CD4-positive, alpha-beta T cell treated with Interleukin-1 beta for 1 hour (primary cell): ENCODE measurements at places on chromosomes 4 and X.

DNA sequence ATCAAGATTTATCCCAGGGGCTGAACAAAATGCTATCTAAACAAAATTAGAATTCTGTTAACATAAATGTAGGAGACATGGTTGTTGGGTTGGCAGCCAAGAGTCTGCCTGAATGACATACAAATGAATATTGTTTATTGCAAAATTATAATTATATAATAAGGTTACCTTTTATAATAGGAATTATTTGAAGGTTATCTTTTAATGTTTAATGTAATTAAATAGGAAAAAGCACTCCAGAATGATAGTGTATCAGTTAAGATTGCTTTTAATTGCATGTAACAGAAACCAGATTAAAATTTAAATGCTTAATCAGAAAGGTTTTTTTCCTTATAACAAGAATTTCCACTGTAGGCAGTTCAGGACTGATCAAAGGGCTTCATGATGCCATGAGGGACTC lies 42.0 kb upstream of the STPG2 start:
- no peak for DNase-seq

DNA sequence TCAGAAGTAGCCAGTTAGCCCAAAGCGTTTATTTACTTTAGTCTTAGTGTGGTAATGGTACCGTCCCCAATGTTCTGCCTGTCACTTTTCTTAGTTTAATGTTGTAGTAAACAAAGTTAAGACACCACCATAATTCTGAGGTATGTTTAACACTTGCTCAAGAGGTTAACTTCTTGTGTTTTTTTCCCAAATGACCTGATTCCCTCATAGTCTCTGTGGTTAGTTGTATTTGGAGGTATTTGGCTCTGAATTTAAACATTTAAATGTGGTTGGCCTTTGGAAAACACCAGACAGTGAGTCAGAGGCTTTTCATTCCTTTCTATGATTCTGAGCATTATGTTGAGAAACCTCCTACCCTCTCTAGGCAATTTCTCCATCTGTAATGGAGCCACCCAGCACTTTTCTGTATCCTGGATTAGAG lies 47.9 kb downstream of the CXCL1 start:
- DNase-seq = no peak

DNA sequence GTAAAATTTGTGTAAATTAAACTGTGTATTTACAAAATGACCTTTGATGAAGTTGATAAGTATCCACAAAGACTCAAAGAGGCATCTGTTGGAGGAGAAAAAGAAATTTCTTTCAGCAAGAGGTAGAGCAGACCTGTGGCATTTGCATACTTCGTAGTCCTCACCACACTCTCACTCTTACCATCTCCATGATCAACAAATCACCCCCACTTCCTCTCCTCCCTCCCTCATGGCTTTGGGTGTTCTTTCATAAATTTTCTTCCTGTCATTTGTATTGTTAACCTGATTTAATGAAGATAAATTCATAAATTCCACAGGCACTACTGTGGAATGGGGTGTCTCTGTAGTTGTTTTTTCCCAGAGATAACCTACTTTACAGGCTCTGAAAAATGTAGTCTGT lies 366.5 kb downstream of the ZNF674 start:
- no peak for DNase-seq

DNA sequence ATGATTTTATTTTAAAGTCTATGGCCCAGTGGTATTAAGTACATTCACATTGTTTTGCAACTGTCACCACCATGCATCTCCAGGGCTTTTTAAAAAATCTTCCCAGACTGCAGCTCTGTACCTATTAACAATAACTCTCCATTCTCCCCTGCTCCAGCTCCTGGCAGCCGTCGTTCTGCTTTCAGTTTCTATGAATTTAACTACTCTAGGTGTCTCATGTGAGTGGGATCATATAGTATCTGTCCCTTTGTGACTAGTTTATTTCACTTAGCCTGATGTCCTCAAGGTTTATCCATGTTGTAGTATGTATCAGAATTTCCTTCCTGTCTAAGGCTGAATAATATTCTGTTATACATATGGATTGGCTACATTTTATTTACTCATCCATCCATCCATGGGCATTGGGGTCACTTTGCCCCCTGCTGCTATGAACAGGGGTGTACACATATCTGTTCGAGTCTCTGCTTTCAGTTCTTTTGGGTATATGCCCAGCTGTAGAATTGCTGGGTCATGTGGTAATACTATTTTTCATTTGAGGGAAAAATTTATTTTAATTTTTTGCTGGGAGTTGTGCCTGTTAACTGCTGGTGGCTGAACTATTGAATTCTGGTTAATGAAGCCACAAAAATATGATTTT lies 131.3 kb downstream of the ARHGAP10 start:
- no peak for DNase-seq

GRCh38 chrX:68685685-68686084 lies 38.2 kb downstream of the STARD8 start:
- no peak for DNase-seq

- no peak for DNase-seq
Measured at GRCh38 chr4:73068491-73069337, 802 bp downstream of the COX18 start.

GRCh38 chr4:170391066-170391740 lies 301.4 kb upstream of the AADAT start:
- DNase-seq = no peak

GRCh38 chr4:30616942-30617646 lies 103.1 kb upstream of the PCDH7 start:
- DNase-seq = no peak

GRCh38 chr4:145907812-145908211 lies 30.8 kb downstream of the ZNF827 start:
- no peak for DNase-seq

GRCh38 chr4:140141210-140141835 lies 12.7 kb downstream of the MAML3 start:
- DNase-seq = no peak

- no peak for DNase-seq
Measured at GRCh38 chrX:100870527-100870926, 3.6 kb downstream of the NOX1 start.

GRCh38 chr4:99323756-99324155 lies 2.6 kb upstream of the ADH1B start:
- DNase-seq = no peak

DNA sequence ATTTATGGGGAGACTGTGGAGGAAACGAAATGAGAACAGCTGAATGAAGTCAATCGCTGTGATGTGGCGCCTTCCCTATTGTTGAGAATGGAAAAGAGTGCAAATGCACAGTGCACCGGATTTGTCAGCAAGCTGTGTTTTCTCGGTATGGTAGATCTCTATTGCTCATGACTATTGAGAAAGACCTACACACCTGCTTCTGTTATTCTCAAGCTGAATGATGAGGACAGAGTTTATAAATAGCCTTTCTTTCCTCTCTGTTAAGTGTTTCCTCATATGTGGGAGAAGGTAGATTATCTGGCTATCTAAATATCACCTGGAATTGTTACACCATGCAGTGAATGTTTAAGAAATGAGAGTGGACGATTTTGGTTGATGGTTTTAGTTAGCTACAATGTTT lies 650.7 kb downstream of the IL1RAPL1 start:
- DNase-seq = no peak

GRCh38 chr4:147017081-147017480 lies 71.4 kb upstream of the TTC29 start:
- DNase-seq = no peak
